ENCODE measurements at places on chromosomes 1 and 21. TPM values are rescaled to one million over a fixed set of nuclear protein-coding genes. Genes with fewer than 3 reads are reported as not detected.

The KCNT2 gene
- total RNA-seq: not detected

The FAM151A gene
- not detected for total RNA-seq

The SMPDL3B gene
- under 0.01 TPM for total RNA-seq

The CYP2J2 gene
- 2.4 TPM for total RNA-seq

The C1orf94 gene
- total RNA-seq: not detected

The S100A8 gene
- total RNA-seq: not detected

The LCE2A gene
- 0.79 TPM for total RNA-seq

The INTS7 gene
- total RNA-seq: 19.7 TPM

The FCRL4 gene
- not detected for total RNA-seq

The CFHR5 gene
- not detected for total RNA-seq

The ADGRL4 gene
- total RNA-seq: under 0.01 TPM

The NUCKS1 gene
- total RNA-seq: 66.3 TPM

The CTSK gene
- 0.76 TPM for total RNA-seq

The CFAP74 gene
- not detected for total RNA-seq

The OR2AK2 gene
- not detected for total RNA-seq

The PYHIN1 gene
- not detected for total RNA-seq

The SHISAL2A gene
- total RNA-seq: 1.6 TPM
